ENCODE measurements at places on chromosomes 4 and X.

GRCh38 chr4:22877486-22878052, 184.8 kb downstream of the GBA3 start:
- no peak for DNase-seq

DNA sequence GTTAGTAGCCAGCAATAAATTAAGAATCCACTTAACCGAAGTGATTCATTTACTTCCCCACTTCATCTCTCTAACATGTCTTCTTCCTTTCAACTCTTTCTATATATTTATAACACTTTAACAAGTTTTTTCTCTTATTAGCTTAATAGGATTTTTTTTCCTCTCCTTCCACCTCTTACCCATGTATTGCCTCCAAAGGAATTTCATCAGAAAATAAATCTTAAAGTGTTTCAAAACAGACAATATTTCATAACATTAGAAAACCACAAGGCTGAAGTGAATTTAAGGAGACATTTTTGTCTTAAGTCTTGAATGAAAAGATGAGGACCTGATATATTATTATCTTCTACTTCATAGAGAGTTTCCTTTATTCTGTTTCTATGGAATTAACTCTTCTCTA, 101.5 kb downstream of the PDGFC start:
- no peak for DNase-seq

DNA sequence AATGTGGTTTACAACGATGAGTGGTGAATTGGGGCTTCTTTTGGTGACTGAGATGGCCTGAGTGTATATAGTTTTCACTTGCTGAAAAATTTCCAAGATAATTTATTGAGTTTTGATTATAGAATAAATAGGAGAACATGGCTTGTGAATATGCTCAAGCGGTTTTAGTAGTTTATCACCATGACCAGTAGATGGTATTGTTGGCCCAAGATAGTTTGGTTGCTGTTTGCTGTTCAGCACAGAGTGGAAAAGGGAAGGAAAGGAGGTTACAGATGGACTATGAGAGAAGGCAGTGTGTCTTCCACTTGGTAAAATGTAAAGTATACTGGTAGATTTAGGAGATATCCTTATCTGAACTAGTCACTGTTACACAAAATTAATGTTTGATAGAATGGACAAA, 55.8 kb upstream of the POU4F2 start:
- no peak for DNase-seq

GRCh38 chrX:489820-490219, 103.1 kb upstream of the PPP2R3B start:
- DNase-seq = no peak

GRCh38 chrX:37754516-37754915, 25.3 kb upstream of the CYBB start:
- DNase-seq = no peak

- no peak for DNase-seq
These were observed 89.5 kb downstream of the PTTG2 start for GRCh38 chr4:38049545-38050170.

GRCh38 chr4:38800366-38800765, 4.2 kb downstream of the TLR1 start:
- no peak for DNase-seq

GRCh38 chr4:138833974-138834373, 181.6 kb upstream of the NOCT start:
- no peak for DNase-seq

DNA sequence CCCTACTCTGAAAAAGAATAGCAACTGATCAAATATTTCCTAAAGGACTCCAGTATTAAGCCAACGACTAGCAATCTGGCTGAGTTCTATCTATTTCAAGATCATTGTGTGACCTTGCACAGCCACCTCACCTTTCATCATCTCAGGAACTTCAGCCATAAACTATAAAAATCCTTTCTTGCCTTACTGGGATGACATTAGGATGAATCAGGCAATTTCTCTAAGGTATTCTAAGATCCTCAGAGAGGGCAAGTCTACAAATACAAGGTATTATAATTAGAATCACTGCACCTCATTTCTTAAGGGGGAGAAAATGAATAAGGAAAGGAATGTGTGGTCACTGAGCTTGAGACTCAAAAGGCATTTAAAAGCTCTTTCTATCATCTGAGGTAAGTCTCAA, 152.6 kb downstream of the GRIA3 start:
- no peak for DNase-seq

GRCh38 chr4:159455675-159456237, 352.9 kb downstream of the RAPGEF2 start:
- no peak for DNase-seq

DNA sequence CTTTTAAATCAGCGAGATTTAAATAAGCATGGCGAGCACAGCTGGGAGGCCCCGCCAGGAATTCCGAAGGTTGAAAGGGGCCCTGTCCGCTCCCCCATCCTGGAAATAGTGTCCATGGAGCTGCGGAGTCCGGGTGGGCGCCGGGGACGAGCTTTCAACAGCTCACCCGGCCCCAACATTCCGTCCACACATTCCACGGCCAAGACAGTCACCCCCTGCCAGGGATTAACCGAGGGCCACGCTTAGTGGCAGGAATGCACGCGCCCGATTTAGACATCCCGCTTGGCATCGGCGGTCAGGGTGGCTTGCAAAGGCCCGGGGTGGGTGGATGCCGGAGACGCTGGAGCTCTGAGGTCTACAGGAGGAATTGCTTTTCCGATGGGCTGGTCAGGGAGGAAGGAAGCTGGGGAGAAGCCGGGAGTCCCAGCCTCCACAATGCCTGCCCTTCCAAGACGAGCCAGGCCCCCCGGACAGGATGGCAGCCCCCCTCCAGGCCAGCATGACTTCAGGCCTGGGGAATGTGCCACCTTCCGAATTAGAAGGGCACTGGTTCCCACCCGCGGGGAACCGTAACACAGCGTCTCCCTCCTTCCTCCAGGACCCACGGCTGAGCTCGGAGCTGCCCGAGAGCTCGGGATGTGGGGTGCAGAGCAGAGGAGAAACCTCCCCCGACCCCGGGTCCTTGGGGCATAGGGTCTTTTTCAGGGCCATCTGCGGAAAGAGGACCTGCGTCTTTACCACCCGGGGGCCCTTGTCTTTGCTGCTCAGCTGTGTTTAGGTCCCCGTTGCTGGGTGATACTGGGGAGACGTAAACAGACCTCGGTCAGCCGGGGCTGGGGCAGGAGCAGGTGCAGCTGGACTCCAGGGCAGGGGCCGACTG, 26.9 kb upstream of the PPP2R3B start:
- DNase-seq = no peak

DNA sequence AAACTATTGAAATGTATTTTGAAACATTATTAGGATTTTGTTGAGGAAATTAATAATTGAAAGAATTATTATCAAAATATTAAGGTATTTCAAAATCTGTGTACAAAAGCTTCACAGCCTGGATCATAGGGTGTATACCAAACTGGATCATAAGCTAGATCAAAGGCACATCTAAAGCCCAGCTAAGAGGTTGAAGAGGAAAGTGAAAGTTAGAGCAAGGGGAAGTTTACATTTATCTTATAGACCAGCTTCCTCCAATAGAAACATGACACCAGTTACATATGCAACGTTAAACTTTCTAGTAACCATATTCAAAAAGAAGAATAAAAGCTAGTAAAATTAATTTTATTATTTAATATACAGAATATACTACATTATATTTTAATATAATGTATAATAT, 227.2 kb upstream of the BMP3 start:
- DNase-seq = no peak

DNA sequence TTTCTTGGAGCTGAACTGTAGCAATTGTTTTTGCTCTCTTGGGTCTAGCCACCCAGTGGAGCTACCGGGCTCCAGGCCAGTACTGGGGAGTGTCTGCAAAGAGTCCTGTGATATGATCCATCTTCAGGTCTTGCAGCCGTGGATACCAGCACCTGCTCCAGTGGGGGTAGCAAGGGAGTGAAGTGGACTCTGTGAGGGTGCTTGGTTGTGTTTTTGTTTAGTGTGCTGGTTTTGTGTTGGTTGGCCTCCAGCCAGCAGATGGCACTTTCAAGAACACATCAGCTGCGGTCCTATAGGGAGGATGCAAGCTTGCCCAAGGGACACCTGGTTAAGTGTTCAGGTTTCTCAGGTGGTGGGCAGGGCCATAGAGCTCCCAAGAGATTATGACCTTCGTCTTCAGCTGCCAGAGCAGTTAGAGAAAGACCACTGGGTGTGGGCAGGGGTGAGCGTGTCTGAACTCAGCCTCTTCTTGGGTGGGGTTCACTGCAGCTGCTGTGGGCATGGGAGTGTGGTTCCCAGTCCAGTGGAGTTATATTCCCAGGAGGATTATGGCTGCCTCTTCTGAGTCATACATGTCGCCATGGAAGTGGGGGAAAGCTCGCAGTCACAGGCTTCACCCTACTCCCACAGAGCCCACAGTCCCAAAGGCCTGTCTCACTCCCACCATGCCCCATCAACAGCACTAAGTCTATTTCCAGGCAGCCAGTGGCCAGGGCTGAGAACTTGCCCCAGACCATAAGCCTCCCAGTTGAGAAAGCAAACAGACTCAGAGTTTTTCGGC, 811.6 kb downstream of the GLUD2 start:
- DNase-seq = no peak

GRCh38 chrX:69305333-69306062, 140.2 kb upstream of the PJA1 start:
- no peak for DNase-seq

GRCh38 chrX:150482537-150483206, 85.7 kb upstream of the MTM1 start:
- DNase-seq = no peak

DNA sequence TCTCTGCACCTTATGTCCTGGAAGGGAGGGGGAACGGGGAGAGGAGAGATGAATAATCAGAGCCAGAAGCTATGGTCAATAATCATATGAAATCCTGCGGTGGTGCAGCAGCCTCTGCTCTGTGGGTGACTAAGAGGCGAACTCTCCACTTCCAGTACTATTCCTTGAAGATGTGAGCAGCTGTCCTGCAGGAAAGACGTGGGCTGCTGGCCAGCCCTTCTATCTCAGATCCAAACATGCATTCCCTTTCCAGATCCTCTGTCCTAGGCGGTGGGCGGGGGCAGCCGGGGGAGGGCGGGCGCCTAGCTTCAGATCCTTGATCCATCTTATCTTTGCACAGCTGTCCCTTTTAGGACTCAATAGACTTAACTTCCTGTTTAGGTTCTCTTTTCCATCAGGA, 34.5 kb downstream of the SPINK2 start:
- DNase-seq = no peak

- DNase-seq = no peak
These were observed 46.8 kb upstream of the TMPRSS11F start for GRCh38 chr4:68176500-68176899.

- DNase-seq = no peak
These were observed 8.1 kb downstream of the CSAG1 start for GRCh38 chrX:152725409-152725808.

DNA sequence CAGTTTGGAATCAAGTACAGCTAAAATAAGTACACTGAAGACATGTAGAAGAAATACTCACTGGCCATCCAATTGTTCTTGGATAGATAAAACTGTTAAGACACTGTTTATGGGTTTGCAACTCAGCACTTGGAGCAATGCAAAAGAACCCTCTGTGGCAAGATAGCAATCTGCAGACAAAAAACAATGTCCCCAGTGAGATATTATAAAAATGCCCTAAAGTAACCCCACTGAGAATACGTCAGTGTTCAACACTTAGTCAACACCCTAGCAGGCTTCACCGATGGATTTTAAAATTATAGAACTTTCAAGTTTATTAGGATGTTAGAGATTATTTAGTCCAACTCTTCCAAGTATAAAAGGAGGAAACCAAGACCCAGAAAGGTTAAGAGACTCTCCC, 47.5 kb upstream of the NDP start:
- DNase-seq = no peak

GRCh38 chr4:49000806-49001205, 14.7 kb downstream of the CWH43 start:
- DNase-seq = no peak

DNA sequence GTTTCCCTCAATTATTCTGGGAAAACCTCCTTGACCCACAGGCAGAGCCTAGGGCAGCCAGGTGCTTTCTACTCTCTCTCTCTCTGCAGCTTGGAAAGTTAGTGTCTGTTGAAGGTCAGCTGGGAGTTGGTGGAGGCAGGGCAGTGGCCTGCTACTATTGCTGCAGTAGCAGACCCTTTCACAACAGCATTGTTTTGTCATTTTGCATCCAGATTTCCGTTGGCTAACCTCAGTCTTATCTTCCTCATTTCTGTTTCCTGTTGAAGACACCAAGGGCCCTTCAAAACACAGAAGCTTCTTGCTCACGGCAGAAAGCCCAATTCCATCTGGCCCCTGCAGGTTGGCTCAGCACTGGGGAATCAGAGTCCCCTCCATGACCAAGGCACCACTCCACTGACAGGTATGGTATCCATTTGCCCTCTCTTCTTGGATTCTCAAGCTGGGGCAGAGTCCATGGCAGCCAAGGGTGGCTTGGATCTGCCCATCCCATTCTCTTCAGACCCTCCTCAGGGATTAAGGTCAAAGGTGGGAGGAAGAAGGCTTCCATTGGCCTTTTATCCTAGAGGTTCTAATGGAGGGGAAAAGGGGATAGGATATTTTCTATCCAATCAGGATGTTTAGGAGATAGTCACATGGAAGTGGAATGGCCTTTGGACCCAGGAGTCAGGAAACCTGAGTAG, 24.6 kb downstream of the VSIG4 start:
- peak; percentile 19 for DNase-seq

DNA sequence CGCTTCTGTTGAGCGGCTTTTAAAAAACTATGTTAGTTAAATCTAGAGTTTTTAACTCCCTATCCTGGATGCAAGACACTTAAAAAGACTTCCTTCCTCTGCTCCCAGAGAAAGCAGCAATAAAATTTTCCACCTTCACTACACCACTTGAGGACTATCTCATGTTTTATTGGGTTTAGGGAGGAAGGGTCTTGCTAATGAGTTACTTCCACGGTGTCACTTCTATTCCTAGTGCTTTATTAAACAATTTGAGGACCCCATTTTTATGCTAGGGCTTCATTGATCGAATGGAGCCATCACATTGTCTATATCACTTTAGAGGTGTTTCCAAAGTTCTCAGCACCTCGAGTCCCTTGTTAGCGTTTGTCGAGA, 3.7 kb upstream of the STIM2 start:
- DNase-seq = no peak

Measured in CD4-positive, alpha-beta T cell treated with Interleukin-1 beta for 1 hour (primary cell).